ENCODE measurements at places on chromosomes 2 and 18. TPM values are rescaled to one million over a fixed set of nuclear protein-coding genes. Genes with fewer than 3 reads are reported as not detected.

The SRD5A2 gene
- not detected for polyA plus RNA-seq

The PLCL1 gene
- 0.69 TPM for polyA plus RNA-seq

The ARHGAP25 gene
- polyA plus RNA-seq = 56.8 TPM

GRCh38 chr2:9477914-9478313 is 3.6 kb downstream of the IAH1 start:
- no peaks in the 10 kb centered on the region for H3K27me3 ChIP-seq
- peaks cover 34% of the 10 kb centered on the region for H3K4me1 ChIP-seq
- H3K27ac ChIP-seq = no peak overlapping the region
- no peak overlapping the region for H3K4me3 ChIP-seq
- H3K36me3 ChIP-seq = peaks cover 30% of the 10 kb centered on the region

- no peaks in the 10 kb centered on the region for H3K36me3 ChIP-seq
- no peak overlapping the region for H3K4me3 ChIP-seq
Observed at GRCh38 chr2:46803547-46803878, 112.1 kb downstream of the MCFD2 start.

GRCh38 chr2:106284255-106284654 is 90.2 kb upstream of the UXS1 start:
- DNase-seq = no peak
- H3K4me3 ChIP-seq = no peak overlapping the region
- no peaks in the 10 kb centered on the region for H3K36me3 ChIP-seq
- no peak overlapping the region for H3K27ac ChIP-seq
- no peaks in the 10 kb centered on the region for H3K4me1 ChIP-seq

DNA sequence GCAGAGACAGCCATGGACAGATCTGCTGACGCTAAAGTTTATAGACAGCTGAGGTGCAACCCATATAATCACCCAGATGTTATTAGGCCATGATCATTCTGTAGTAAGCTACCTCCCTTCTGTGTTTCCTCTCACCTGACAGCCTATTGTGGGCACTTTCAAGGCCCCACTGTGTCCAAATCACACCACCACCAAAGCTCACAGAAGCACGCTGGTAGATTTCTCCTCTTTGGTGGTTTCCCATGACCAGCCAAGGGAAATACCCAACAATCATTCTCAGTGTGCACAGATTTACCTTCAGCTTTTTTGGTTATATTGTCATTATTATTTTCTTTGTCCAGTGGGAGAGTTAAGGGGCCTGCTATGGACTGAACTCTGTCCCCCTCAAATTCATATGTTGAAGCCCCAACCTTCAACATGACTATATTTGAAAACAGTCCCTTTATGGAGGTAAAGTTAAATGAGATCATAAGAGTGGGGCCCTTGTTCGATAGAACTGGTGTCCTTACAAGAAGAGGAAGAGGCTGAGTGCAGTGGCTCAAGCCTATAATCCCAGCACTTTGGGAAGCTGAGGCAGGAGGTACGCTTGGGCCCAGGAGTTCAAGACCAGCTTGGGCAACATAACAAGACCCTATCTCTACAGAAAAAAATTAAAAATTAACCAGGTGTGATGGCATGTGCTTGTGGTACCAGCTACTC is 74.0 kb upstream of the MSH6 start:
- no peak for DNase-seq
- no peaks in the 10 kb centered on the region for H3K36me3 ChIP-seq
- no peak overlapping the region for H3K4me3 ChIP-seq
- no peaks in the 10 kb centered on the region for H3K4me1 ChIP-seq

- H3K27me3 ChIP-seq = no peaks in the 10 kb centered on the region
- no peak overlapping the region for H3K4me3 ChIP-seq
- peaks cover 21% of the 10 kb centered on the region for H3K36me3 ChIP-seq
- no peaks in the 10 kb centered on the region for H3K4me1 ChIP-seq
Observed at GRCh38 chr2:202311823-202312388, 46.3 kb downstream of the NOP58 start.

- DNase-seq = no peak
- H3K4me1 ChIP-seq = no peaks in the 10 kb centered on the region
- no peaks in the 10 kb centered on the region for H3K27me3 ChIP-seq
- H3K36me3 ChIP-seq = peaks cover 38% of the 10 kb centered on the region
- no peak overlapping the region for H3K27ac ChIP-seq
Observed at GRCh38 chr2:61268249-61268648, 106.3 kb downstream of the C2orf74 start.

DNA sequence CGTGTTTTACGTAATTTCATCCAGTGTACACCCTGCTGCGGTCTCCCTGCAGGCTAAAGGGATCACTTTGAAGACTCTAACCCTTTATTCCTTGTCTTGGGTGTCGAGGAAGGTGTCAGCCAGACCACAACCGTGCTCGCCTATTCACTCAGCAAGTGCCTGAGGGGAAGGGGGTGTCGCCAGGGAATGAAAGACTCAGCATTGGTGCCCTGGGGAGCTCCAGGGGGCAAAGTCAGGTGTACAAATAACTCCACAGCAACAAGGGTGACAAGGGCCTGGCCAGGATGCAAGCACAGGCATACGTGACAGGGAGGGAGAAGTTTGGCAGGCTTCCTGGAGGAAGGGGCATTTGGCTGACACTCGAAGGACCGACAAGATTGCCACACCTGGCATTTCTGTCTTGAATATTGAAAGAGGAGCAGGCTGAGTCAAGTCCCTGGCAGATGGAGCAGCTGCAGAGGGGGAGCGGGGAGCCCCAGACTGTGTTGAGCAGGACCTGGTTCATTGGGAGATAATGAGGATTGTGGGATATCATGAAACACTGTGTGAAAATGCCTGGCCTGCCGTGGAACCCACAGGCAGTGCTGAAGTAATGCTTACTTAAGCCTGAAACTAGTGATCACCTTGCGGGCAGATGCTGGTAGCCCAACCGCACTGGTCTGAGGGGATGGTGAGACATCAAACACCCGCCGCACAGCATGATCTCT is 93.9 kb downstream of the RHOB start:
- no peaks in the 10 kb centered on the region for H3K36me3 ChIP-seq
- no peak for DNase-seq
- H3K27me3 ChIP-seq = no peaks in the 10 kb centered on the region

DNA sequence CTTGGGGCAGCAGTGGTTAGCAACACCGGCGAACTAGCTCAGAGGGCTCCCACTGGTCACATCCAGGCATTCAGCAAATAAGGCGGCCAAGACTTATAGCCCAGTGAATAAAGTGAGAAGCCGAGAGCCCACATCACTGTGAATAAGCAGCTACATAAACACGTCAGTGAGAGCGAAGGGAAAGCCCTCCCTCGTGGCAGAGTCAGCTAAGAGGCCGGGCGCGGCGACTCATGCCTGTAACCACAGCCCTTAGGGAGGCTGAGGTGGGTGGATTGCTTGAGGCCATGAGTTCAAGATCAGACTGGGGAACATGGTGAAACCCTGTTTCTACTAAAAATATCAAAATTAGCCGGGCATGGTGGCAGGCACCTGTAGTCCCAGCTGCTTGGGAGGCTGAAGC is 5.2 kb downstream of the D2HGDH start:
- no peaks in the 10 kb centered on the region for H3K27me3 ChIP-seq
- no peak overlapping the region for H3K4me3 ChIP-seq
- DNase-seq = no peak
- peaks cover 24% of the 10 kb centered on the region for H3K36me3 ChIP-seq
- peaks cover 11% of the 10 kb centered on the region for H3K4me1 ChIP-seq

DNA sequence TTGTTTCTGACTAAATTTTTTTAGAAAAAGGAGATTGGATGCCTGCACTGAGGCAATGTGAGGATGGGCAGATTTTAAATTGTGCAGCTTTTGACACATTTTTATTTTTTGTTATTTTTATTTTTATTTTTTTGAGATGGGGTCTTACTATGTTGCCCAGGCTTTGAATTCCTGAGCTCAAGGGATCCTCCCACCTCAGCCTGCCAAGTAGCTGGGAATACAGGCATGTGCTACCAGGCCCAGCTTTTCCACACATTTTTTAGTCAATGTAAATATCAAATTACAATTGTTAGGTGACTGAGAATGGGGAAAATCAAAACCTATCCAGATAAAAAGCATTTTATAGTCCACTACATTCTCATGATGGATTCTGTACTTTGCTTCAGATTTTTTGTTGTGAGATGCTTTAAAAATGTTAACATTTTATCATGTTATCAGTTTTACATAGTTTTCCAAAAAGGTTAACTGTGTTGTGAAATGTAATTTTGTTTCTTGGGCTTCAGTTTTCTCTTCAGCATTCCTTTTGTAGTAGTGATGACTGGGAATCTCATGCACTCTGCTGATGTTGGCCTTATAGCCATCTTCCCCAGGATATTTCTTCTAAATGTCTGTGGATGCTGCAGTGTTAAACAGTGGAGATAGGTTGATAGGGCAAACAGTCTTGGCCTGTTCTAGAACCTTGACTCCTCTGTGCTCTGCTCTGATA is 41.4 kb downstream of the PKP4 start:
- no peaks in the 10 kb centered on the region for H3K27me3 ChIP-seq
- no peaks in the 10 kb centered on the region for H3K36me3 ChIP-seq
- no peaks in the 10 kb centered on the region for H3K4me1 ChIP-seq
- H3K27ac ChIP-seq = no peak overlapping the region
- DNase-seq = no peak

- H3K36me3 ChIP-seq = no peaks in the 10 kb centered on the region
- H3K4me1 ChIP-seq = peaks cover 9% of the 10 kb centered on the region
- no peak overlapping the region for H3K4me3 ChIP-seq
- DNase-seq = no peak
- H3K27ac ChIP-seq = no peak overlapping the region
Observed at GRCh38 chr2:136394136-136395060, 276.4 kb upstream of the CXCR4 start.

GRCh38 chr2:61471905-61472805 is 1.3 kb upstream of the USP34 start:
- H3K4me1 ChIP-seq = peaks cover 21% of the 10 kb centered on the region
- DNase-seq = no peak
- peak overlapping the region; percentile 90 for H3K4me3 ChIP-seq
- H3K36me3 ChIP-seq = peaks cover 7% of the 10 kb centered on the region
- H3K27ac ChIP-seq = peak overlapping the region; percentile 99
- no peaks in the 10 kb centered on the region for H3K27me3 ChIP-seq

DNA sequence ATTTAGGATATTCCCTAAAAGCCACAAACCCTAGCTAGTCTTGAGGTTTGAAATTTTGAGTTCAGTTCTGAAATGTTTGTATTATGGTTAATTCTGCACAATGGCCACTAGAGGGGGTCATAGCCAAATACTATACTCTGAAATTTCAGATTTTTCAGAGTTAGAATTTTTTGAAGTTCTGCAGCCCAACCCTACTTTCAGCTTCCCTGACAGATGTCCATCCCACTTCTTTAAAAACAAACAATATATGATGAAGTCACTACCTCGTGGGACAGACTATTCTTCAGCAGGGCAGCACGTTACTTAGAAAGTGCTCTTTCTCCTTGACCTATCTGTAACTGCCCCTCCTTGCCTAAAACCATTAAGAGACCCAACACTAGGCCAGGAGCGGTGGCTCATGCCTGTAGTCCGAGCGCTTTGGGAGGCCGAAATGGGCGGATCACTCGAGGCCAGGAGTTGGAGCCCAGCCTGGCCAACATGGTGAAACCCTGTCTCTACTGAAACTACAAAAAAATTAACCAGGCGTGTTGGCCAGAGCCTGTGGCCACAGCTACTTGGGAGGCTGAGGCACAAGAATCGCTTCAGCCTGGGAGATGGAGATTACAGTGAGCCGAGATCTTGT is 48.2 kb upstream of the PAPOLG start:
- H3K4me3 ChIP-seq = no peak overlapping the region
- peak; percentile 27 for DNase-seq
- H3K36me3 ChIP-seq = no peaks in the 10 kb centered on the region
- H3K4me1 ChIP-seq = peaks cover 8% of the 10 kb centered on the region

DNA sequence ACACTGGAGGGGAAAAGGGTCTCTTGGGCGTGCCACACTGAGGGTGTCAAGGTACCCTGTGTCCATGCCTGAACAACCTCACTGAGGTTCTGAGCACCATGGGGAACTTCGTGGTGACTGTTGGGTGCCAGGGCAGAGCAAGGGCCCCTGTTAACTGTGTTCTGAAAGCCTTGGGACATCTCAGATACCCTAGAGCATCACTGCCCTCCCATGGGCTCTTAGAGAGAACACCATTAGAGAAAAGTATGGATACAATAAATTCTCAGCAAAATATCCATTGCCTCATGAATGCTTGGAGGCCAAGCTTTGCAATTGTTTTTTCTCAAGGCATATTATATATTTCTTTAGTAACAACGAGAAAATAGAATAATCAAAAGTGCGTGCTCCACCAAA is 488.5 kb upstream of the NRP2 start:
- no peak overlapping the region for H3K4me3 ChIP-seq
- no peaks in the 10 kb centered on the region for H3K36me3 ChIP-seq
- H3K27ac ChIP-seq = no peak overlapping the region
- H3K4me1 ChIP-seq = no peaks in the 10 kb centered on the region

DNA sequence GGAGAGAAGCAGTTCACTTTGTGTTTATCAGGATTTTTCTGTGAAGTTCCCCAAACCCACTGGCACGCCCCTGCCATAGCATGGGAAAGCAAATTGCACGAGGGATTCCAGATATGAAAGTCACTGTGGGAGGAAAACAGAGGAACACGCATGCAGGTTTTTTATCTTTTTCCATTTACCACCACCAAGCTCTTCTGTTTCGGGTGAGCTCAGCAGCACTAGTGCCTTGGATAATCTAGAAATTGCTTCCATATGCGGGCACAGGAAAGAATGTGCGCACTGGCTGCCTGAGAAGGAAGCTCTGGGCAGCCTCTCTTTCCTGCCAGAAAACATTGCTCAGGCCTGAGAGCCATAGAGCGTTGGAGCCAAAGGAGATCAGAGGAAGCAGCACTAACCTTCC is 65.9 kb upstream of the WIPF1 start:
- H3K4me1 ChIP-seq = peaks cover 71% of the 10 kb centered on the region
- H3K27ac ChIP-seq = peak overlapping the region; percentile 76
- H3K4me3 ChIP-seq = no peak overlapping the region
- peak; percentile 16 for DNase-seq

DNA sequence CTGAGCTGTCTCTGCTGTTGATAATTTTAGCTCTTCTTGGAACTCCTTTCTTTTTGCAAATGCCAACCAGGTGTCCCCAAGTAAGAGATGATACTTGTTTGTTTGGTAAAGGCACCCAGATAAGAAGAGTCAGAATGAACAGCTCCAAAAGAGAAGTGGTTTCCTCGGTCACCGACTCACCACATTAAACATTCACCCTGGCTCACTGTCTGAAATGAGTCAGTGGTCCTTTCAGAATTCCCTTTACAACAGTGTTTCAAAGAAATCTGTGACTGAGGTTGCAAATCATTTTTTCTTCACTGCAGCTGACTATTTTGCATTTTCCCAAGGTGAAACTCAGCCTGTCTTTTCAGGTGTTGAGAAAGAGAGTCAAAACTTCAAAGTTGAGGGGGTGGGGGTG is 16.2 kb upstream of the CXCR4 start:
- H3K27ac ChIP-seq = peak overlapping the region; percentile 92
- no peak overlapping the region for H3K4me3 ChIP-seq
- H3K36me3 ChIP-seq = no peaks in the 10 kb centered on the region
- DNase-seq = peak; percentile 74
- H3K27me3 ChIP-seq = no peaks in the 10 kb centered on the region
- H3K4me1 ChIP-seq = peaks cover 95% of the 10 kb centered on the region

DNA sequence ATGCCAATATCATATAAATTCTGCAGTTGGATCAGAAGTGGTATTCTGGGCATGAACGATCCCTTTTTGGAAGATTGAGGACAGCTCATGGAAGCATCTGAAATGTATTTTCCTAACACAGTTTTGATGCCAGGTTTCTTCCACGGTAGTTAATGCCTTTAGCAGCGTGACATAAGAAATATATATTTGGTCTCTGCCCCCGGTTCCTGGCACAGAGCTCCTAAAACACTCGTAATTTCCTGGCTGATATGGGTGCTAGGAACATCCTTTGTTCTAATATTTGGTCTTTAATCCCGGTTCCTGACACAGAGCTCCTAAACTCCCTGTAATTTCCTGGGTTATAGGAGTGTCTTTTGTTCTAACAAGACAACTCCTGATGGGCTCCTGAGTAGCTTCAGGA is 8.2 kb upstream of the CABLES1 start:
- H3K27me3 ChIP-seq = no peaks in the 10 kb centered on the region
- no peak overlapping the region for H3K4me3 ChIP-seq
- no peak overlapping the region for H3K27ac ChIP-seq
- DNase-seq = no peak
- H3K36me3 ChIP-seq = no peaks in the 10 kb centered on the region
